ENCODE measurements at places on chromosomes 5 and 9. TPM values are rescaled to one million over a fixed set of nuclear protein-coding genes. Genes with fewer than 3 reads are reported as not detected.

DNA sequence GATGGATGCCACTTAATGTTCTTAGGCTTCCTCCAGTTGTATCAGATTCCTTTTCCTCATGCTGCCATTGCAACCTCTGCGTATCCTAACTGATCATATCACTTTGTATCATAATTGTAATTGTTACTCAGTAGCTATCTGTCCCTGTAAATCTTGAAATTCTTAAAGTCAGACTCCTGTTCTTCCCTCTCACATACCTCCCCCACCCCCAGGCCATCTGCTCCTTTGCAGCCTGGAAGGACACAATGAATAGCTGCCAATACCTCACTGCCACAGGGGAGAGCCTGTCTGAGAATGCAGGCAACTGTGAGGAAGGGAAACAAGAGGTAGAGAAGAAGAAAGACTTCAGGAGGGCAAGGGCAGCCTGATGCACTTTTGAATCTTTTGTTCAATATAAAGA is 228.5 kb downstream of the ENC1 start:
- DNase-seq = no peak

GPX8 gene
- total RNA-seq = 58.5 TPM

GFRA3 gene
- 0.12 TPM for total RNA-seq

- no peak for DNase-seq
These were observed 877 bp downstream of the SH3GLB2 start for GRCh38 chr9:129027224-129027684.

GRCh38 chr5:76406673-76407072 is 3.6 kb downstream of the IQGAP2 start:
- no peak for DNase-seq

- no peak for DNase-seq
These were observed 5.9 kb downstream of the CDKN2A start for GRCh38 chr9:21988056-21988990.

SLC34A3 gene
- total RNA-seq = 0.07 TPM

- no peak for DNase-seq
These were observed 419.3 kb downstream of the ACTL7B start for GRCh38 chr9:108436448-108436847.

GABBR2 gene
- 0.75 TPM for total RNA-seq

DNA sequence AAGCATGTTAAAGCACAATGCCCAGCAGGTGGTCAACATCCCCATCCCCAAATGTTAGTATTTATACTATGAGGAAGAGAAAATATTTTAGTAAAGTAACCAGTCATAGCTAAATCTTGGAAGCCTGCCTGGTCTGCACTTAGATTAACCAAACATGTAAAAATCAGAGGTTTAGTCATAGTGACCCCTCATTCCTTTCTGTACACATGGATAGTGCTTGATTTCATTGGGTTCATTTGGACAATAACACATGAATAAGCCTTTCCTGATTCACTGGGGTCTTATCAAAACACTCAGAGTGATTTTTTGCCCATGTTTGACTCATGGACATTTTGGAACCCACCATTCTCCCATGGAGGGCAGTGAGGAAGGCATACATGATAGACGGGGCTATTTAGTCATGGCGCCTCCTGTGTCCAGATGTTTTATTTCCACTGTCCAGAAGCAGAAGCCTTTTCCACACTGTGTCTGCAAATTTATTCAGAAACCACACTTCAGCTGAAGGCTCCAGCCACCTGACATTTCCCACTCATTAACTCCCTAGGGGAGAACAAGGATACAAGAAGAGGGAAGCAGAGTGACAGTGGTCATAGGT is 32.5 kb downstream of the OR1J1 start:
- no peak for DNase-seq

- no peak for DNase-seq
These were observed 339.8 kb upstream of the RGMB start for GRCh38 chr5:98433673-98434072.

GABRG2 gene
- not detected for total RNA-seq

PPIP5K2 gene
- 19.5 TPM for total RNA-seq

FAXDC2 gene
- total RNA-seq = 0.52 TPM

DNA sequence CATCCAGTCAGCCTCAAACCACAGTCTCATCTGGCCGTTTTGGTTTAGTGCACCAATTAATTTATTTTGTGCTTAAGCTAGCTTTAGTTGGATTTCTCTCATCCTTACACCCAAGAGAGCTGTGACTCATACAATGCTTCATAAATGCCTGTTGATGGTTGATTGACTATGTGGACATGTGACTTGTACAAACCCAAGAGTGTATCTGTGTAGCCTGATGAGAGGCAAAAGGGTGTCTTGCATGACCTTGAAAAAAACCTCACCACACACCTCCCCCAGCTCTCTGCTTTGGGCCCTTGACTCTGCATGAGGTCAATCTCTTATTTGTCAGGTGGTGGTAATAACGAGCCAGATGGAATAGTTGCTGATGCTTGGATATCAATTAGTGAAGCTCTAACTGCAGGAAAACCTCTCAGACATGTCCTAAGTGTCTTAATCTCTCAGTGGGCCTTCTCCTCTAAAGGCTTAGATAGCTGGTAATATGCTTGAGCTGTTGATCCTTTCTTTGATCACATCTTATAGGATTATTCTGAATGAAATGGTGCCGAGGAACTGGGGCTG is 10.6 kb upstream of the GLRA1 start:
- DNase-seq = no peak

DNA sequence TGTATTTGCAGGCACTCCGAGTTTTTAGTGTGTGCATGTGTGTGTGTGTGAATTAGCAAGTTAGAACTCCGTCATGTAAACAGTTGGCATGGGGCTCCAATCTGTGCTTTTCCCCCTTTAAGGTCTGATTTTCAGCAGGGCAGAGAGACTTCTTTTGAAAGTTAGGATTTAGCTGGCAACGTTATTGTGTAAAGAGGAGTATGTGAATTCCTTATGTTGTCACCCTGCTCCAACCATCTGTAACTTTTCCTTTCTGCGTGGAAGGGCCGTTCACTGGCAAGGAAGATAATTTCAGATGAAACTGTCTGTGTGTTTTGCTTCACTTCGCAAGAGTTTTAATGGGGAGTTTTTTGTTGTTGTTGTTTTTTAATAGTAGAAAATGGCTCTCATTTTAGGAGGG is 332 bp downstream of the SGCD start:
- no peak for DNase-seq

- DNase-seq = no peak
These were observed 132.7 kb upstream of the APC start for GRCh38 chr5:112604732-112605630.

DNA sequence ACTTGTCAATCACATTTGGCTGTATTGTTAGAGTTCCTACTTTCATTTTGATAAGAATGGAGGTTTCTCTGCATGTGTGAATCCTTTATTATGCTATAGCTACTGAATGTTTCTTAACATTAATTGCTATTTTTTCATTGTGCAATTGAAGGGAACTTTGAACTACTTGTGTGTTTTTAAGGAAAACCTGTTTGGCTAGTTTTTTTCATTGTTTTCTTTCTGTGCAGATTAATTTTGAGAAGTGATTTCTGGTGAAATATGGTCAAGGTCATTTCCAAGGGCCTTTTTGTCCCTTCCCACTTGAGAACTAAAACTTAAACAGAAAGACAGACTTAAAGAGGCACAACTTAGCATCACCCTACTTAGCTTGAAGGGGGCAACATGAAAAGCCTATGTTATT is 1309.2 kb upstream of the WWC1 start:
- no peak for DNase-seq

IL3 gene
- not detected for total RNA-seq

- no peak for DNase-seq
These were observed 519 bp downstream of the EXOC3 start for GRCh38 chr5:443239-444151.

DNA sequence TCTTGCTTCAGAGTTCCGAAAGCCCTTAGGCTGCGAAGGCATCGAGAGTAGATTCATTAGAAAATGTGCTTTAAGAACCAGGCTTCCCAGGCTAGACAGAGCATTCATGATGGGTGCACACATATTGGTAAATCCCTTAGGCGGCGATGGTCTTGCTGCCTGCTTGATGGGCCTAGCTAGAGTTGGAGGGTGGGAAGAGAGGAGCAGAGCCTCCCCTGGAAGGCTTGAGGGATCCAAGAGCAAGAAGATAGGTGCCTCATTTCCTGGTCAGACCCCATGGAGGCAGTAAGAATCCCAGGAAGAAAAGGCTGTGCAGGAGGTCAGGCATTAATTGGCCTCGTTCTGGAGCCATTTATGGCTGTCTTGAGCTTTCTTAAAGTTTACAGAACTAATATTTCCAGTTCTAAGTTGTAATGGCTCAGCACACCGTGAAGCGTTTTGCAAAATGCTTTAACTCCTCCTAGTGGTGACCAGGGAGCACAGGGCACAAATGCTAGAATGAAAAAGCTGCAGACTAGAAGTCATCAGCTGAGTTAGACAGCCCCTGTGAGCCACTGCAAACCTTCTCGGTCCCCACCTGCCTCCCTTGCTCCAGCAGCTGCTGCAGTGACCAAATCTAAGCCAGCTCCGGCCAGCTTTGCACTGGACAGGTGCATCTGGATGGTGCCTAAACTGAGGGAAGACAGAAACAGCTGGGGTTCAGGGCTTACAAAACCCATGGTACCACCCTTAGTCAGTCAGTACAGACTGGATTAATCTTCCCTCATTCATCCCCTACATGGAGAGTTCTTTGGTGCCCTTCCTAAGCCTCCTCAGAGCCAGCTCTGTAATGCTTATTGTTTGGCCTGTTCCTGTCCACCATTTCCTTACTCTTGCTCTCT is 14.7 kb downstream of the SLC45A2 start:
- DNase-seq = no peak

- DNase-seq = peak; percentile 65
These were observed 182.2 kb downstream of the MCTP1 start for GRCh38 chr5:95102687-95103086.

DNA sequence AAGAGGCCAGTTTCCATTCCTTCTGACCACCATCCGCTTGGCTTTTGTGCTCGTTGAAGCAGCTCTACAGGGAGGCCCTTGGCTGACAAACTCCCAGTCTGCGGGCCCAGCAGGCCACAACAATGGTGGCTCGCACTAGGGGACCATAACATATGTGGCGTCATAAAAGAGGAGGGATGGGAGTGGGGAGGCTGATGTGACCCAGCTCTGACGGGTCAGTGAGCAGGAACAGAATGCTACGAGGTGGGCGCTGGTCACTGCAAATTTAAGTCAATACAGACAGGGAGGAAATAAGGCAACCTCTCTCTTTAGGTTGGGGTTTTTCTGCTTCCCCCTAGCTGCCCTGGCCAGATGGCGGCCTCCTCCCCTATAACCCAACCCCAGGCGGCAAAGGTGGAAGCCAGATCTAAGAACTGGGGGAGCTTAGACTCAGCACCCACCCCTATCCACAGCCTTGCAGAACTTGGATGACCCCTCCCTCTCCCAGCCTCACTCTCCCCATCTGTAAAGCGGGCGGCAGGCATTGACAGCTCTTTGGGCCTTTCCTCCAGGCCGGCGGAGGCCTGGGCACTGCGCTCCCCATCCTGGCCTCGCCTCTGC is 778 bp downstream of the FRRS1L start:
- no peak for DNase-seq

DNA sequence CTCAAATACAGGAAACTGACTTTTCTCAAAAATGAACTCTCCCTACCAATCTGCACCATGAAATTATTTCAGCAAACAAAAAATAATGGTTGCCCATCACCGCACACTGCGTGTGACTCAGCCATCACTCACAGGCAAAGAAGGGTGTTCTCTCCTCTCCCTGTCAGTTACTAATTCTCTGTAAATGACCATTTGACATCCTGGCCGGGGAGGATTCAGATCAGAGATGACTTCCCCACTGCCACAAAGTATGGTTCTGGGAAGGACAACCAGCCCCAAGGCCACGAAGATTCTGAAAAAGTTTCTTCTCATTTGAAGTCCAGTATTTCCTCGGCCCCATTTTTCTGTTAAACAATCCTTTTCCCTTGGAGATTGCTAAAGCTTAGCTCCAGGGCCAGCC is 199.4 kb downstream of the AUH start:
- no peak for DNase-seq

DNA sequence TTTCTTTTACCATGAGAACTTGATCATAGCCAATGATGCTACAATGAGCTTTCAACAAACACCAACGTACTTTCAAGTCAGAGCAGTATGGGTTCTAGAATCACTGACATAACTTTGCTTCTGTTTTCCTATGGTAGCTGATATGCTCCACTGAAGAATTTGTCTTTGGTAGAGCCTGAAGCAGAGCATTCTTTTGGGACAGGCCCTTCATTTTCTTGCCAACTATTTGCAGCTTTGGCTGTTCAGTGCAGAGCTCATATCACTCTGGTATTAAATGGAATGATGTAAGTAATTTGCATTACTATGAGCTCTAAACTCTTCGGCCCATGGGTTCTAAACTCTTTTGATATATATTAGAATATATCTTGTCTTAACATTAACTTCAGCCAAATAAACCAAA is 51.8 kb upstream of the APC start:
- DNase-seq = no peak

DNA sequence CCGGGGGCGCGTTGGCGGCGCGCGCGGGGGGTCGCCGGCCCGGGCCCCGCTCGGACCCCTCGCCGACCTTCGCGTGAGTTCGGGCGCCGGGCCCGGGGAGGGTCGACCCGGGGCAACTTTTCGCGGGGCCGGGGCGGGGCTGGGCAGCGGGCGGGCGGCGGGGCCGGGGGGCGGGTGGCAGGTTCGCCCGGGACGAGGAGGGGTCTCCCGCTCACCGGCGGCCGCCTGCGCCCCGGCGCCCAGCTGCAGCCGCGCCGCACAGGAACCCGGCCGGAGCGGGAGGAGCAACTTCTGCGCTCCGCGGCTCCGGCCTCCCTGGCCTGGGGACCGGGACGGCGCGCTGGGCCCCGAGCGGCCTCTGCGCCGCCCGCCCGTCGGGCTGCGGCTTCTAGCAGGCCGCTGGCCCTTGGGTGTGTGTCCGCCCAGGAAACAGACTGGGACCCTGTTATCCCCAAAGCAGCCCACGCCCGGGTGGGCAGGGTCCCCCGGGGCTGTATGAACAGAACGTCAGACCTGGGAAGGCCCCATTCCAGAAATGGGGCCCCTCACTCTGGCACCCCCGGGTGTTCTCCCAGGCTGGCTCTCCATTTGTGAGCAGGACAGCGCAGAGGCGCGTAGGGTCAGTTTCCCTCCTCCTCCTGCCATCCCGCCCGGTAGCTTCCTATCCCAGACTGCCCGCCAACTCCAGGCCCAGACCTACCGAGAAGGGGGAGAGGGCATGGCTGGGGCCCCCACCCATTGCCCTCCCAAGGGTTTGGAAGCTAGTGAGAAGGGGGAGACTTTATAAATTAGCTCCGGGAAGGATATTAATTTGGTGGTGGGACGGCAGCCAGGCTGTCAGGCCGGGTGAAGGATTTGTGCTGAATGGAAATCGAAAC is 708 bp downstream of the RXRA start:
- DNase-seq = no peak

DNA sequence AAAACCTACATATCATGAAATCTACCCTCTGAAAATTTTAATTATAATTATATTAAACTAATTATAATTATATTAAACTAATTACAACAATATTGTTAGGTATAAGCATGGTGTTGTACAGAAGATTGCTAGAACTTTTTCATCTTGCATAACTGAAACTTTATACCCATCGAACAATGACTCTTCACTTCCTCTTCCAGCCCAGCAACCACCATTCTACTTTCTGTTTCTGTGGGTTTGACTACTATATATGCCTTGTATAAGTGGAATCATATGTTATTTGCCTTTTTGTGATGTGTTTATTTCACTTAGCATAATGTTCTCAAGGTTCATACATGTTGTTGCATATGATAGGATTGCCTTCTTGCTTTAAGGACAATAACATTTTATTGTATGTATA is 274.2 kb upstream of the CCNH start:
- no peak for DNase-seq

GRCh38 chr9:121183666-121184423 is 17.8 kb downstream of the RAB14 start:
- DNase-seq = no peak

All from epithelial cell of proximal tubule (primary cell).